Iris pigment epithelial cell (primary cell): ENCODE measurements at places on chromosomes 5 and 9.

DNA sequence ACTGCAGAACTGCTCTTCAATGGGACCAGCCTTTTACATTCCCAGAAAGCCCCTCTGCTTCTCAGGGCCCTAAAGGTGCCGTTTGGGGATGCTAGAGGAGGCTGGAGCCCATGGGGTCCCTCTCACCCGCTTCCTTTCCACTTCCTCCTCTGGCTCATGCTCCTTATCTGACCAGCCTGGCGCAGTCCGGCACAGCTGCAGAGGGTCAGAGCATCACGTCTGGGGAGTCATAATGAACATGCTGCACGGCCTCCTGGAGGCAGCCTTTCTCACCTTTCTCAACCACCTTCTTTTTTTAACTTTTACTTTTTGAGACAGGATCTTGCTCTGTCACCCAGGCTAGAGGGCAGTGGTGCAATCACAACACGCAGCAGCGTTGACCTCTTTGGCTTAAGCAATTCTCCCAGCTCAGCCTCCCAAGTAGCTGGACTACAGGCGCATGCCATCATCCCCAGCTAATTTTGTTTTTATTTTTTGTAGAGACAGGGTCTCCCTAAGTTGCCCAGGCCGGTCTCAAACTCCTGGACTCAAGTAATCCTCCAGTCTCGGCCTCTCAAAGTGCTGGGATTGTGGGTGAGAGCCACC, 15.1 kb upstream of the TCF7 start:
- DNase-seq: no peak

GRCh38 chr5:157761690-157762621, 18.4 kb downstream of the LSM11 start:
- DNase-seq: peak; percentile 75

GRCh38 chr5:38590838-38591522, 34.5 kb upstream of the LIFR start:
- no peak for DNase-seq

- DNase-seq: no peak
Observed at GRCh38 chr9:135103931-135104639, 16.6 kb downstream of the OLFM1 start.

- DNase-seq: no peak
Observed at GRCh38 chr9:137367506-137368430, 55.2 kb downstream of the EXD3 start.

DNA sequence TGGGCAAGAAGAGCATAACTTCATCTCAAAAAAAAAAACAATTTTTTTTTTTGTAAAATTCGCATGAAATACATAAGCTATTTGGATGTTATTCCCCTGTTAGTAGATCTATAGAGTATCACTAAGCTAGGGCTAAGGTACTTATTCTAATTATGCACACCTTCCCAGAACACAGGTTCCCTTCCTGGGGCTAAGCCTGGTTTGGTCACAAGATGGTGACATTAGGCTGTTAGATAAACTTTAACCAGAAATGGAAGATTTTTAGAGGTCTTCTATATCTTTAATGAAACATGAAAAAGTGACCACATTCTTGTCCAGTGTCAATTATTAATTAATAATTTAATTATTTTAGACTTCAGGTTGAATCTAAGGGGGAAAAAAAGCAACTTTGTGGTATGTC, 433.5 kb downstream of the CDH18 start:
- DNase-seq: no peak

DNA sequence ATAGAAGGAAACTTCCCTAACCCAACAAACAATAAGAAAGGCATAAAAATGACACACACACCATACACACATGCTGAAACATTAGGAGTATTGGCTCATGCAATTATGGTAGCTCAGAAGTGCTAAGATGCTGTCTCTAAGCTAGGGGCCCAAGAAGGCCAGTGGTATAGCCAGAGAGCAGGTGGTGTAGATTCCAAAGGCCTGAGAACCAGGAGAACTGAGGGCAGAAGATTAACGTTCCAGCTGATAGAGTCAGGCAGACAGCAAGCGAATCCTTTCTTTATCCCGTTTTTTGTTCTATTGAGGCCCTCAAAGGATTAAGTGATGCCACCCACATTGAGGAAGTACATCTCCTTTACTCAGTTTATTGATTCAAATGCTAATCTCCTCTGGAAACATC, 262.9 kb downstream of the EPB41L4A start:
- no peak for DNase-seq

DNA sequence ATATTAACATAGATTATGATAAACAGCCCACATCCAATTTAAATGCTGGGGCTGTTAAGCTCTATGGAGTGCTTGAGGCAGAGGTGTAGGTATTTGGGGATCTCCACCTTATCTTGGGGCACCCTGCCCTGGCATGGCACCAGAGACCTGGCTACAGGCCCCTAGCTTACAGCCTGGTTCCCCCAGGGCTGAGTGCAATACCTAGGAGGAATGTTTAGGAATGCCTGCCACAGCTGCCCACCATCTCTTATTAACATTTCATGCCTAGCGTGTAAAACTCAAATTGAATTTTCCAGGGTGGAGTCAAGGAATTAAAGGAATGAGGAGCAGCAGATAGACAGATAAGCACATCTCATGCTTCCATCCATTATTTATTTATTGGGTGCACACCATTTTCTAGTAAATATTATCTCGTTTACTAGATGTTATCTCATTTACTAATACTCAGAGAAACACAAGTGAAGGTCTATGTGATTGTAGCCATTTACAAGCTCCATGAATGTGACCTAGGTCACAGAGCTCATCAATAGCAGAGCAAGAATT, 55.6 kb upstream of the TNFSF8 start:
- no peak for DNase-seq

GRCh38 chr5:124061663-124062062, 549.7 kb downstream of the CSNK1G3 start:
- DNase-seq: peak; percentile 45

GRCh38 chr5:166948679-166949078, 1342.8 kb upstream of the WWC1 start:
- no peak for DNase-seq

DNA sequence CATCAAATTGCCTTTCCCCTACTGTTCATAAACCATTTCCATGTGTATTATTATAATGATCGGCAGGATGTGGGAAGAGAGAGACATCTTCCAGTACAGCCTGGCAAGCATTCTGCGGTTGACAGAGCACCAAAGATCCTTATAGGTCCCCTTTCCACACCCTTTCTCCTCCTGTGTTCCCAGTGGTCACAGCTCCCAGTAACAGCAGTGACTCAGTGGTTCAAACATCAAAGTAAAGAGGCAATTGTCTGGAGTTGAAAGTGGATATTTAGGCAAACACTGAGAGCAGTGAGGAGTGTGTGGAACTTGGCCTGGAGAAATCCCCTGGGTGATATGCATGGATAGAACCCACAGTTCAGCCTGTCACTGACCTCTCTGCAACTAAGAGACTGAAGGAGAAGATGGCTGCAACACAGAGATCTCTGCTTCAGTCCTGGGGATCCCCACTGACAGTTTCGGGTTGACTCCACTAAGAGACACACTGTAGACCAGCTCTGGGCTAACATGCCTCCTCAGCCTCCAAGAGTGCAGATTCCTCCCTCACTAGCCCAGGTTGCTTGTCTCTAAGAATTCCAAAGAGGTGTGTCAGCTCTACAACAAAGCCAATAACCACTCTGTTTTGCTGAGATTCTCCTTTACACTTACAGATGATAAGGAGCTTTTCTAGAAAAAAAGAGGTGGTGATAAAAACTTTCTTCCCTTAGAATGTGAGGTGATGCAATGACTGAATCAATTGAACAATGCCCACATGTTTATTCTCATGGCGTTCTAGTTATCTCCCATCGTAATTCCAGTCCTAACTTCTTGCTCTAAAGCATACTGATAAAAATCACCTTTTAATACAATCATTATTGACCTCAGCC, 94.4 kb upstream of the IL6ST start:
- peak; percentile 77 for DNase-seq

- DNase-seq: no peak
Observed at GRCh38 chr9:4009006-4009511, 290.8 kb downstream of the GLIS3 start.

DNA sequence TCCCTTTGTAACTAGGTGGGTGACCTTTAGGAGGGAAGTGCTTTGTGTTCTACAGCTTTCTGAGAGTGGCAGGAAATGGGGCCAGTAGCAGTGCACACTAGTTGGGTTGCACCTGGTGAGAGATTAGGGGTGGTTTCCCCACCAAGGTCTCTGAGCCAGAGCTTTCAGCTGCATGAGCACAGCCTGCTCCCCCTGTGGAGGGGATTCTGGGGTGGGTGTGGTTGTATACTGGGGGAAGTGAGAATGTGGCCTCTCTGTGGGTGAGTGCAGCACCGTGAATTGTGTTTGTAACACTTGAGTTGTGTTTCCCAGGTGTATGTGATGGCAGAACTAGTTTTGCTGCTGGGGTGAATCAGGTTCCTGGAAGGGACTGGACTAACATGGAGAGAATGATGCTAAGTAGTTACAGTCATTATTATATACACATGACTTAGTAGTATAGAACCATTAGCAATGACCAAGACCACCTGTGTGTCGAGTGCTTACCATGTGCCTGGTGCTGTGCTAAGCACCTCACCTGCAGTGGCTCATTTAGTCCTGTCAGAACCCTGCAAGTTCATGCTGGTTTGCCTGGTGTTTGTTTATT, 11.8 kb upstream of the CXXC5 start:
- DNase-seq: no peak

GRCh38 chr5:65084795-65085515, 316.2 kb downstream of the CWC27 start:
- DNase-seq: no peak

DNA sequence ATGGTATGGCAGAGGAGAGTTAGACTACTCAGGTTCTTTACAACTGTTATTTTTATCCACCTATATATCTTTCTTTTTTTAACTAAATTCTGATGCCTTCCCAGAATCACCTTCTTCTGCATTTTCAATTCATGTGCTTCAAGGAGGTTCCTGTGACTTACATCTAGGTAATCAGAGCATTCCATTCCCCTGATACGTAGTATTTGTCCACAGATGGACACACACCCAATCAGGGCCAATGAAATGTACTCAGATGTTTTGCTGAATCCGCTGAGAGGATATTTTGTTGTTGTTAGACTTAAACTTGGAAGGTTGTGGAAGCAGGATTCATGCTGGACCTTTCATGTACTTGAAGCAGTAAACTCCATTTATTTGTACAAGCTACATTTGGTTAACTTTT, 159.4 kb upstream of the FER start:
- DNase-seq: no peak

- DNase-seq: peak; percentile 6
Observed at GRCh38 chr9:36250079-36250478, 8.2 kb downstream of the GNE start.

- DNase-seq: no peak
Observed at GRCh38 chr9:93107825-93108161, 11.8 kb downstream of the CARD19 start.

DNA sequence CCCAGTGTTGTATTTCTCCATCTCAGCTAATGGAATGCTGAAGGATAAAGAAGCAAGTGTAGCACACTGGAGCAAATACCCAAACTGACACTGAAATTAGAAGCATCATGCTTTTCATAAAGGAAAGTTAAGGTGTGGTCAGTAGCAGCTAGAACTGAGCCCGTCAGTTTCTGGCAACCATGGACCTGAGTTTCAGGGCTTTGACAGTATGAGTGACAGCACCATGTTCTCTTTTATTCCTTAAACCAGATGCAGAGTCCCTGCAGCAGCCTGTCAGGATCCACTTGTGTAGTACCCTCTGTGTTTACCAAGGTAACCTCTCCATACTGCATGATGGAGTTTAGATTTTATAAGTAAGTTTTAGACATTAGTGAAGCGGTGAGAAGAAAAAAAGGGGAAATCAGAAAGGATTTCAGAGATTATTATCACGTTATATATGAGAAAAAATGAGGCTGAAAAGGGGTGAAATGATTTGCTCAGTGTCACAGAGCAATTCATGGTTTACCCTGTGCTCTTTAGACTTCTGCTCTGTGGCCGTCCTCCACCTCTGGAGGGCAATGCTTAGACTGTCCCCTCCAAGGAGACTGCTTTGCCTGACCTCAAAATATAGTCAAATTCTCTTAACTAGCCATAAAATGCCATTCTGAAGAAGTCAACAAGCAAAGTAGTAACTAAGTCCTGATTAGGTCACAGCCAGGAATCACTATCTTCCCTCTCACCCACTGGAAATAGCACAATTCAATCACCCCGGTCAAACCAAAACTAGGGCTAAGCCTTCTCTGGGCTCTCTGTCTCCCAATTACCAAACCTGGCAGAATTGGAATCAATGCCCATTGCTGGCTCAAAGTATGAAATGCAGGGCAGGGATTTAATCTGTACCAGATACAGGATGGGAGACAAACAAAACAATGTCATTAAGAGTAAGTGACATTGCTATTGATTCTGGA, 10.5 kb upstream of the MYOT start:
- DNase-seq: no peak

DNA sequence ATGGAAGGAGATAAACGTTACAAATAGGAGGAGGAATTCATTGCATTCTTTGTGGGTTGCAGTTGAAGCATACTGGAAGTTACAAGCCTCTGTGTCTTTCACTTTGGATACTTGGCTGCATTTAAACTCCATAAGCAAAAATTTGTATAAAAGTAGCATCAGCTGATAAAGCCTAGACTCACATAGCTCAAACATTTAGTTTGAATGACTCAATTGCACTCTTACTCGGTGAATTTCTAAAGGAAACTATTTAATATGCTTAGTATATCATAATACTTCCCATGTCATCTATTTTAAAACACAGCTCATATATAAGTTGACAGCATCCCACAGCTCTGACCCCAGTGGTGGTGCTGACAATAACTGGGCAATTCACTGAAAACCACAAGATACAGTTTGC, 596.6 kb upstream of the ZNF608 start:
- peak; percentile 67 for DNase-seq

GRCh38 chr5:9494301-9494700, 51.6 kb downstream of the SEMA5A start:
- DNase-seq: no peak

DNA sequence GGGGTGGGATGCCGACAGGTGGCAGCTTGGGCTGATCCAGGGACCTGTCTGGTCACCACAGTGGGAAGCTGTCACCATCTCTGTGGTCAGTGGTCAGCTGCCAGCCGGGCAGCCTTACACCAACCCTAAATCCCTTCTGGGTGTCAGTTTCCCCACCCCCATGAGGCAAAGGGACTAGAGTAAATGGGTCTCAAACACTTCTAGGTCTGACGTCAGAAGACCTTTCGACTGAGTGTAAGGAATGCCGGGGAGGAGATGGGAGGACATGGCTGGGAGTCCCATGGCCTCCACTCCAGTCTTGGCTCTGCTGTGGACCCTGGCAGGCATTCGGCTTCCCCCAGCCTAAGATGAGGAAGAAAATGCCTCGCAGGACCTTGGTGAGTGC, 40.3 kb upstream of the SLC25A51 start:
- DNase-seq: no peak

GRCh38 chr9:3541206-3541605, 15.4 kb upstream of the RFX3 start:
- no peak for DNase-seq

GRCh38 chr5:95946451-95946850, 15.2 kb downstream of the ELL2 start:
- DNase-seq: no peak

- DNase-seq: no peak
Observed at GRCh38 chr5:135134691-135135381, 100.8 kb upstream of the PITX1 start.

DNA sequence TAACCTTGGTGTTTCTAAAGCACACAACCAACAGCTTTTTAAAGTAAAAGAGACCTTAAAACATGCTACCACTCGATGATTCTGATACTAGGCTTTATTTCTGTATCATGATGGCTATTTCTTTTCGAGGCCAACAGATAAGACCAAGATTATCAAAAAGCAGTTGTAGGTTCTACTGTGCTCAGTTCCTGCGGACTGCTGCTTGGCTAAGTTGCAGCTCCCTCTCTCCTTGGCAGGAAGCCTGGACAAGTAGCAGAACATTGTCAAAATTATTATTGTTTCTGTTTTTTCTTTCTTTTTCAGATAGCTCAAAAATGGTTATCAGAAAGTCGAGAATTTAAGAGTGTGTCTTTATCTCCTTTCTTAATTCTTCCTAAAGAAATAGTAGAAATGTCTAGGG, 607.6 kb downstream of the PTPRD start:
- DNase-seq: no peak
